ENCODE measurements at places on chromosomes 12 and 14. TPM values are rescaled to one million over a fixed set of nuclear protein-coding genes. Genes with fewer than 3 reads are reported as not detected.

The DICER1 gene
- 62.5 TPM for total RNA-seq

The ERBB3 gene
- 0.67 TPM for total RNA-seq

- ATAC-seq, result peak; percentile 97
Measured at GRCh38 chr12:122965851-122966742, at the start of gene ABCB9. Gene ABCB9 (minus strand): TSS chr12:122966463. CDS start chr12:122960235, 6,228 bp downstream.

GRCh38 chr14:76500011-76500410 lies 124.1 kb downstream of the ESRRB start:
- peak; percentile 30 for ATAC-seq

DNA sequence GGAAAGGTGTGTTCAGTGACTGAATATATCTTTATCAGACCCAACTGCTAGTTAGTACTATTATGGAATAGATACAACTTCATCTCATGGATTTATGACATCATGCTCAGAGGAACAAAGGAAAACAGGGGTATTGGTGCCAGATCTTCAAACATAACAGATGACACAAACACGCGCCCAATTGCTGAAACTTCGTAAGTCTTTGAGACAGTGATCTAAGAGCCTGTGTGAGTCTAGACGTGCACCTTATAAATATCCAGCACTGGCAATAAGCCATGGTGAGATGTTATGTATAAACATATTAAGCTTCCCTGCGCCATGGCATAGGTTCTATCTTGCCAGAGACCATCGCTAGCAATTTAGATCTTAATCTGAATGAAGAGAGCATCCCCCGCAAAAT lies 42.2 kb upstream of the NR2C1 start:
- no peak for ATAC-seq

DNA sequence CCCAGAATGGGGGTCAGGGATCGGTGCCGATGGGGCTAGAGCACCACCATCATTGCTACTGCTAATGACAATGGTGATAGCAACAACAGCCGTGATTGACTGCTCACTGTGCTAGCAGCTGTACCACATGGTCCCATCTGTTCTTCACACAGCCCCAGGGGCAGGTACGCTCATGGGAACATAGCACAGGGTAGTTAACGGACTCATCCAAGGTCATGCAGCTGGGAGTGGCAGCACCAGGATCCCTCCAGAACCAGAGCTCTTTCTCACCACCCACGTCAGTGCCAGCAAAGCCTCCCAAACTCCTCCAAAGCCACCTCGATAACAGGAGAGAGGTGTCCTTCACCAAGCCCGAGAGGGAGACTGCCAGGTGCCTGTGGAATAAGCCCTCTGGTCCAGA lies 11.2 kb upstream of the DYNC1H1 start:
- no peak for ATAC-seq

GRCh38 chr12:20494851-20495250 lies 126.5 kb downstream of the PDE3A start:
- ATAC-seq, result no peak
